A549 (cell line): ENCODE measurements at places on chromosomes 1 and 21. TPM values are rescaled to one million over a fixed set of nuclear protein-coding genes. Genes with fewer than 3 reads are reported as not detected.

DNA sequence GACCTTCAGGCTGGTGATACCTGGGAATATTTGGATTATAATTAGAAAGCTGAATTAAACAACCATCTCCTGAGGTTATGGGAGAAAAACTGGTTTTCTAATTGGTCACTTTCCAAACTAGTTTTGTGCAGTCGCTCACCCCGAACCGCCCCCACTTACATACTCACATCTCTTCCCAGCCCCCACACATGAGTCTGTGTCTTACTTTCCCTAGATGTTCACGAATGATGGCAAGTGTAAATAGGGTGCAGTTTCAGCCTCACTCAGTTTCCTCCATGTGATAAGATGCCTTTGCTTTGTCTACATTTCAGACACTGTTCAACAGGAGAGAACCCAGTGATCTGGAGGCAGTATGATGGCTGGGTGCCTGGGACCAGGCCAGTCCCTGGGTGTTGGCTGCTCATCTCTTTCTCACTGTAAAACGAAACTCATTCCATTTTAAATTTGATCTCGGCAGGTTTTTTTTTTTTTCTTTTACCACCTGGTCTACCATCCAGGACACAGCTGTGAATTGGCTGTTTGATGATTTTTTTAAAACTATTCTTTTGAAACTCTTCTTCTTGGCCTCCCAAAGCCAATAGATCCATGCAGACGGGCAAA lies 164.3 kb upstream of the RAB4A start:
- DNase-seq, result no peak

GRCh38 chr1:41479000-41479807 lies 5.3 kb downstream of the EDN2 start:
- DNase-seq, result no peak

DNA sequence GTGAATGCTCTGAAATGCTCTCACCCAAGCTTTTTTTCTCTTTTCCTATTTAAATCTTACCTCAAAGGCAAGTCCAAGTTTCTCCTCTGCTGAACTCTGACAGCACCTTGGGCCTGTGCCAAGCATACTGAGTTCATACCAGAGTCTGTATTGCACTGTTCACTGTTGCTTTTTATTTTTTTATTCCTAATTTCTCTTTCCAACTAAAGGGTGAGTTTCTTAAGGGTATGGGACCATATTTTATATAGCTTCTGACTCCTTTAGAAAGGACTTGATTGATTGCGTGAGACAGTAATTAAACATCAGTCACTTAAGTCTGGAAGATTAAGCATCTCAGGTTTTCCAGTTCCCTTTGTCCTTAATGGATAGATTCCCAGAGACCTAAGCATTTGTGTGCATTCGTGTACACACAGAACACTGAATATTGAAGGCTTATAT lies 69.9 kb downstream of the CACHD1 start:
- no peak for DNase-seq

DNA sequence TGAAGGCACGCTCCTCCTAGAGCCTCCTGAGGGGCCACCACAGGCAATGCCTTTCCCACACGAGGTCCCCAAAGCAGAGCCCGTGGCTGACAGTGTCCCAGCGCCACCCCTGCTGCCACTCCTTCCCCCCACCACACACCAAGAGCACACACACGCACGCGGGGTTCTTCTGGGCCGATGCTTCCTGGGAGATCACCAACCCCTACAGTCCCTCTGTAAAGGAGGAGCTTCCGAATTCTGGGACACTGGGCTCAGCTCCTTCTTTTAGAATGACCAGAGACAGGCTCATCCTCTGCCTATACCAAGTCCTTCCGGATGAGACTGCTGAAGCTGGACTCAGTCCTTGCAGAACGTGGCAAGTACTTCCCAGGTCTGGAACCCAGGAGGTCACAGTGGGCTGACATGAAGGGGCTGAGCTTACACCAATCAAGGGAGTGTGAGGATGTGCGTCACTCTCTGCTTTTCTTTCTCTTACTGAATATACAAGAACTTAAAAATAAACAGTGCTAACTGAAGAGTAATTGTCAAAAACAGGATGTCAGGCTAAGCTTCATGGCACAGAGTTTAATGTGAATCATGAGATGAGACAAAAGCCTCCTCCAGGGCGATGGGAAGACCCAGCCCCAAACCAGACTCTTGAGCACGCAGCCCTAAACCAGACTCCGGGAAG lies 12.7 kb downstream of the SSU72 start:
- no peak for DNase-seq

DNA sequence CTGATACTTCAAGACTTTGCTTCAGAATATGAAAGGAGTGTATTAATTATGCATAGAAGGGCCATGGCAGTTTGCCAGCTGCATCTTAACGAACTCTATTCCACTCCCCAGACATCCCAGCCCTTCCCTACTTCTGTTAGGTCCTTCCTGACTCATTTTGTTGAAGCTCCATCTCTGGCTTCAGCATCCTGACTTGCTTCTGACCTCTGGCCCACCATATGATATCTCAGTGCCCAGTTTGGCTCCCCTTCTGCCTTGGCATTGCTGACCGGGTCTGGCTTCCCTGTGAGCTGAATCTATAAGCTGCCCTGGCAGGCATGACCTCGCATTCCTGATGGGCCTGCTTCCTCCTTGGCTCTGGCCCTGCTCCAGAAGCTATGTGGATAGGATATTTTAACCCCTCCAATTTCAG lies 27.6 kb upstream of the ARHGAP29 start:
- DNase-seq, result no peak

DNA sequence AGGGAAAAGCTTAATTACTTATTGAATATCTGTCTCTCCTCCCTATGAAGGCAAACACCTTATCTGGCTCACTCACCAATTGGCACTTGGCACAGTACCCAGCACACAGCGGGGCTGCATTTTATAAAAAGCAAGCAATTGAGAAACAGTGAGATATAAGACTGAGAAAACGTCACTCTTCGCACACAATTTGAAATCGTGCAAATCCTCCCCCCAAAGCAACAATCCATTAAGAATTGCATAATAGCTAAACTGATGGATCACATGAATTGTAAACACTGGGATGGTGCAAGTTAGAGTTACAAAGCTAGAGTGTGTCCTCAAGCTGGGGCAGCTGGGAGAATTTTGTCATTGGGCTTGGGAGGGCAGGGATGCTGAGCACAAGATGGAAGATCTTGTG lies 27.1 kb downstream of the PRDX6 start:
- no peak for DNase-seq

DNA sequence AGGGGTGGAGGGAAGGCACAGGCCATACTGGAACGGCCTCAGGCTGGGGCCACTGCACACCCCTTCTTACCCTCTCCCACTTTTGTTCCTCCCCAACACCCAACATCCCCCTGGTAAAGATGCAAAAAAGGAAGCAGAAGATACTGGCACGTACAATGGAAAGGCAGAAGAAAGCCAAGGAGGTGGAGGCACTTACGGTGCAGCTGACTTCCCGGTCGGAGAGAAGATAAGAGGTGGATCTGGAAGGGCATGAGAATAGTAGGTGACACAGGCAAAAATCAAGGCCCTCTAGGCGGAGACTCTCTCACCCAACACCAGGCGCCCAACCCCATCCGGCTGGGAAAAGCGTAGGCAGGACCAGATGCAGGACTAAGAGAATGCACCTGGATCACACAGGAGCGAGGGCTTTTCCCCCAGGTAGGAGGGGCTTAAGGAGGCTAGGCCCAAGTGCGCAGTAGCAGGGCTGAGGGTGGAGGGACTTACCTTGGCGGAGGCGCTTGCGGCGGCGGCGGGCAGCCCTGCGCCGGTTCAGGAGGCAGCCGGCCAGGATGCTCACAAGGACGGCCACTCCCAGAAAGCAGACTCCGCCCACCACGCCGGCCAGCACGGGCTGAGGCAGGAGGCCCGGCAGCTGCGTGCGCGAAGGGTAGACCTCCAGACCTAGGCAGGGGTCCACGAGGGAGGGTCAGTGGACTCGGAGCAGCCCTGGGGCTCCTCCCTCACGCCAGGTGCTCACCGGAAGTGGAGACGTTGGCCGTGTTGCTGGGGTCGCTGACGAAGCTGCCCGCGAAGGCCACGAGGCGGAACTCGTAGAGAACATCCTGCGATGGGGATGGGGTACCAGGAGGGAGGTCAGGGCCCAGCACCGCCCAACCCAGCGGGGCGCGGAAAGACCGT lies 4.1 kb upstream of the TAGLN2 start:
- no peak for DNase-seq

DNA sequence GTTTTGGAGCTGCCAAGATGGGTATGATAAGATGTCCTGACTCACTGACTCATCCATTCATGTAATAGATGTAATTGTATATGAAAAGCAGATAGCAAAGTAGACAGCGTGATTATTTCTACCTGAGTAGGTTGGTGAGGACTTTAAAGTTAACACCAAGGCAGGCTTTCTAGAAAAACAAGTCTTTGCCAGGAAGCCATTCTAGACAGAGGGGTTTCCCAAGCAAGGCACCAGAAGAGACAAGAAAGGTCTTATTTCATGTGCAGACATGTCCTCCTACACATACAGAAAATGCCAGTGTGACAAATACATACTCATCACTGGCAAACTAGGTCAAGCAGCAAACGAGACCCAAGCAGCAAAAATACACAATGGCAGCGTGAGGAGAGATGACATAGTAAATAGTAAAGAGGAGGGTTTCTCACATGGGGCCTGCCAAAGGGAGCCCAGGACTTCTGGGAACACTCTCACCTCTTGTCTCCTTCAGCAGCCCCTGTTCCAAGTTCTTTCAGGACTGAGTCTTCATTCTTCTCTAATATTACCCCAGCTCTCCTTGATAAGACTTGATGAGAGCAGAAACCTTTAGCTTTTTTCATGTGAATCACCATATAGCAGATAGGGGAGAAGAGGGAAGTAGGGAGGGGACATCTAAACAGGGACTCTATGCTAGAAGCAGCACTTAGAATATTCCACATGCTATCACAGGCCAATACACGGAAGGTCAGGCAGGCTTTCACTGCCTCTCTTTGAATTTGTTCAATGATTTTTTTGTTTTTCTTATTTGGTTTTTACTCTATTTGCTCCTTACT lies 114.6 kb upstream of the ATP1B1 start:
- DNase-seq, result no peak

- no peak for DNase-seq
Measured at GRCh38 chr1:245370905-245371581, 216.3 kb downstream of the KIF26B start.

- DNase-seq, result no peak
Measured at GRCh38 chr1:63255153-63255552, 67.2 kb upstream of the FOXD3 start.

DNA sequence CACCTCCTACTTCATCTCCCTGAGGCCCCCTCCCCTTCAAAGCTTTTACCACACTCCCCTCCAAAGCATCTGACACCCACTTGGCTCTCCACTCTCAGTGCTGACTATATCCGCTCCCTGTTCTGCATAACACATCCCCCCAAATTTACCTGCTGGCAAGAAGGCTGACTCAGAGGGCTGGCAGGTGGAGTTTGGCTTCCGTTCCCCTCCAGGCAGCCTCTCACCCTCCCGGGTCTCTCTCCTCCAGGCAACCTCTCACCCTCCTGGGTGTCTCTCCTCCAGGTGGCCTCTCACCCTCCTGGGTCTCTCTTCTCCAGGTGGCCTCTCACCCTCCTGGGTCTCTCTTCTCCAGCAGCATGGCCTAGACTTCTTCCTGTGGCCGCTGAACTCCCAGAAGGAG lies 562.1 kb downstream of the NPHP4 start:
- DNase-seq, result no peak

SLC19A2 gene
- polyA plus RNA-seq, result 4.5 to 5.2 TPM (median 4.7 TPM) in 3 replicates

CLCA4 gene
- polyA plus RNA-seq, result not detected in 3 replicates

COL16A1 gene
- polyA plus RNA-seq, result 8.1 to 11.1 TPM (median 10.4 TPM) in 3 replicates

COL24A1 gene
- polyA plus RNA-seq, result 0.03 to 0.04 TPM (median 0.03 TPM) in 3 replicates

SLC1A7 gene
- polyA plus RNA-seq, result 0.03 to 0.07 TPM (median 0.04 TPM) in 3 replicates
